EH (cell line): ENCODE measurements at places on chromosomes 5 and 9.
A peak's percentile ranks its signal among the peaks of the same experiment; 100 is the strongest.

GRCh38 chr9:112110094-112110776, 64.9 kb downstream of the SUSD1 start:
- DNase-seq: no peak

DNA sequence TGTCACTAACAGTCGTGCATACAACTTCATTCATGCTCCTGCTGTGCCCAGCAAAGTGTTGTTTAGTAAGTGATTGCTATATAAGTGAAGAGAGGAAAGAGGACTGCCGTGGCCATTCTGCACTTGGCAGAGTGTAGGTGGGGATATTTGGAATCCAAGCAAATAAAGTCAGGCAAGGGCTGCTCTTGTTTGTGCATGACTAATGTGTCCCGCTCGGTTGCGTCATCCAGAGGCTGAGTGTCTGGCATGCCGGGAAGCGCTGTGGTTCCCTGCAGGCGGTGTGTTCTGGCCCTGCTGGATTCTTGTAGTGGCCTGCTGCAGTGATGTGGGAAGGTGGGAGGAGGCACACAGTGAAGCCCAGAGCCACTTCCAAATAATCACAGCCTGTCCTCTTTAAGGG, 136.9 kb upstream of the ANKH start:
- peak; percentile 98 for DNase-seq

DNA sequence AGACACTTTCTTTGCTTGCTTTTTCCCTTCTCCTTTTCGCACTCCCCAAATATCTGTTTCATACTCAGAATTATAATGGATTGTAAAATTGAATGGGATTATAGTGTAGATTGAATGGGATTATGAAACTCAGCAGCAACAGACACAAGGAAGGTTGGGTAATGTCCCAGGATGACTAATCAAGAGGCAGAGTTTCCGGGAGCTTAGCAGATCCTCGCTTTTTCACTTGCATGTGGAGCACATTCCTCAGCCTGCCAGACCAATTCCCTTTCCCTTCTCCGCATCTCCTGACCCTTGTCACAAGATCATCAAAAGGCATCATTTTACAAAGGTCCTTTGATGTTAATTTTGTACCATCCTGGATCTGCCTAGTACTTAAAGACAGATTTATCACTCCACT, 55.1 kb upstream of the SLC1A1 start:
- peak; percentile 59 for DNase-seq

DNA sequence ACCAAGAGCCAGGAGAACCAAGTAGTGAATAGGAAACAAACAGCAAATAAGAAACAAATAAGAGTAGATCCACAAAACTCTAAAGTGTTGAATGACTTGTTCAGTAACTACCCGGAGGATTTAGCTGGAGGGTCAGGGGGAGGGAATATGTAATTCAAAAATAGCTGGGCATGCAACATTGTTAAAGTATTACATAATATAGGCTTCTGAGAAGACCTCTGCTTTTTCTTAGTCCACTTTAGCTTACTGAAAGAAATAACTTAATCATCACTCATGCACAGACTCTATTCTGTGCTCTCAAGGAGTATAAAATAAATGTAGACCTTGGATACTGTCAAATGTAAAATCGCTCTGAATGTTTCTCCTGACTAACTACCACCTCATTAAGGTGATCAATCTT, 183.2 kb upstream of the POU5F2 start:
- DNase-seq: peak; percentile 30

DNA sequence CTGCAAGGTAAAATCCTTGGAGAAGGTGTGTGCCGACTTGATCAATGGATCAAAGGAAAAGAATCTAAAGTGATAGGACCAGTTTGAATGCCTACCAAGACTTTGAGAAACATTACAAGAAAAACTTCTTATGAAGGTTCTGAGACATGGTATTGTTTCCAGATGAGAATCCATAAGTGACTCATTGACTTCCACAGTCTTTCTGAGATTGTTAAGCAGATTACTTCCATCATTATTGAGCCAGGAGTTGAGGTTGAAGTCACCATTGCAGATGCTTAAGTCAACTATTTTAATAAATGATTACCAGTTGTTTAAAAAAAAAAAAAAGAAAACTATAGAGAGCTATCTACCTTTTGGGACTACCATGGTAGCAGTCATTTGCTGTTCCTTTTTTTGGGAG, 7.0 kb downstream of the LNPEP start:
- peak; percentile 76 for DNase-seq

DNA sequence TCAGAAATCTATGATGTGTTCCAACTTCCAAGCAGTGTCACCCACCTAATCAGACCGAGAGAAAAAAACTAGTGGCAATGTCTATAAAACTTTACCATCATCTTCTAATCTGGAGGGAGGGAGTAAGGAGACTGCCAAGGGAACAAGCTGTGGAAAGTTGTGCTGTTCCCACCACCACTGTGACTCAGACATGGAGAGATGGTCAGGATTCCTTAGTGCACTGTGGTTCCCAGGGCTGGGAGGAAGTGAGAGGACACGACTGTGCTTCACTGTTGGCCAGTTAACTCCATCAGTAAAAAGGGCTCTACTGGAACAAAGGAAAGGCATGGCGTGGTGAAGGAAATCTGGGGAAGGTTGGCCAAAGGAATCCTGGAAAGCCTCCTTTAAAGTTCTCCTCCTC, 18.8 kb downstream of the TICAM2 start:
- DNase-seq: peak; percentile 99

DNA sequence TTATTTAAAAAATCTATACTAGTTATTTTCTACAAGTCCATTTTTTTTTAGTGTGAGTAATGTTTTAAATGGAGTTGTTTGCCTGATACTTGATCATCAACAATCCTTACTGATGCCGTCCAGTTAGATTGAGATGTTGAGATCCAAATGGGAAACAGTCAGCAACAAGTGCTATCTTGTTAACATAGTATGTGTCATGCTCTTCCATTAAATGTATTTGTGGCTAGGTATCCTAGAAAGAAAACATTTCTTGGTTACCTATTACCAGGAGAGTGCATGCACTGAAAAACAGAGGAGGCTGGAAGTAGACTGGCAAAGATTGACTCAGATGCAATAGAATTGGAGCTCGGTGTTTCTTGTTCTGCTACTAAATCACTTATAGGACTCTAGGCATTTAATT, 123.4 kb upstream of the MAN2A1 start:
- no peak for DNase-seq

- no peak for DNase-seq
These were observed 21.8 kb upstream of the ANKH start for GRCh38 chr5:14893381-14893780.

- peak; percentile 21 for DNase-seq
These were observed 95.8 kb upstream of the KLF9 start for GRCh38 chr9:70510157-70510770.

DNA sequence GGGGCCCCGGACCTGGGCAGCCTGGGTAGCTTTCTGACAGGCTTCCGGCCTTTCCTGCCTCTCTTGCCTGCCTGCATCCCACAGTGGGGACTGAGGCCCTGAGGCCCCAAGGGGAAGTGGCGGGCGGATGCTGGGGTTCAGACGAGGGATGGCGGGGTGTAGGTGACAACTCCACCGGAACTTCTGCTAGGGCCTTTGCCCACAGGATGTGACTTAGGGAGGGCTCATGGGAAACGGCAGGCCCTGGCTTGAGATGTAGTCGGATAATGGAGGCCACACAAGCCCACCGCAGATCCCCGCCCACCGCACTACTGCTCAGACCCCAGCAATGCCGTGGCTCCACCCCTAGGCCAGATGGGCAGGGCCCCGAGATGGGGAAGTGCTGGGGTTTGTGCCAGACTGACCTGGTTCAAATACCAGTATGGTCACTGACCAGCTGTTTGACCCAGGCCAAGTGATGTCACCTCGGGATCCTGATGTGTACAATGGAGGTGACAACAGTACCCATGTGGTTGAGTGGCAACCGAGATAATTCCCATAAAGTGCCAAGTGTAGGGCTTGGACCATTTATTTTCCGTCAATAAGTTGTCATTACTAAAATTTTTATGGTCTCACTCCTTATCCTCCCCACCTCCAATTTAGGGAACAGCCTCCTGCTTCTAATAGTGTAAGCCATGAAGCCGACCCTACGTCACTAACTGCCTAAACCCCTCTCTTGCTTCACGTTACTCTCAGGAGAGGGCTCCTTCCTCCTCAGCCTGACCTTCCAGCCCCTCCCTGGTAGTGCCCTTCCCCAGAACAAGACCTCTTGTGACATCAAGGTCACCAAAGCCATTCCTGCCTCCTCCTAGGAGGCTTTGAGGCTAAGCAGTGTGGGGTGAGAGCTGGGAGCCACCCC, 2.5 kb upstream of the CDK9 start:
- DNase-seq: no peak

DNA sequence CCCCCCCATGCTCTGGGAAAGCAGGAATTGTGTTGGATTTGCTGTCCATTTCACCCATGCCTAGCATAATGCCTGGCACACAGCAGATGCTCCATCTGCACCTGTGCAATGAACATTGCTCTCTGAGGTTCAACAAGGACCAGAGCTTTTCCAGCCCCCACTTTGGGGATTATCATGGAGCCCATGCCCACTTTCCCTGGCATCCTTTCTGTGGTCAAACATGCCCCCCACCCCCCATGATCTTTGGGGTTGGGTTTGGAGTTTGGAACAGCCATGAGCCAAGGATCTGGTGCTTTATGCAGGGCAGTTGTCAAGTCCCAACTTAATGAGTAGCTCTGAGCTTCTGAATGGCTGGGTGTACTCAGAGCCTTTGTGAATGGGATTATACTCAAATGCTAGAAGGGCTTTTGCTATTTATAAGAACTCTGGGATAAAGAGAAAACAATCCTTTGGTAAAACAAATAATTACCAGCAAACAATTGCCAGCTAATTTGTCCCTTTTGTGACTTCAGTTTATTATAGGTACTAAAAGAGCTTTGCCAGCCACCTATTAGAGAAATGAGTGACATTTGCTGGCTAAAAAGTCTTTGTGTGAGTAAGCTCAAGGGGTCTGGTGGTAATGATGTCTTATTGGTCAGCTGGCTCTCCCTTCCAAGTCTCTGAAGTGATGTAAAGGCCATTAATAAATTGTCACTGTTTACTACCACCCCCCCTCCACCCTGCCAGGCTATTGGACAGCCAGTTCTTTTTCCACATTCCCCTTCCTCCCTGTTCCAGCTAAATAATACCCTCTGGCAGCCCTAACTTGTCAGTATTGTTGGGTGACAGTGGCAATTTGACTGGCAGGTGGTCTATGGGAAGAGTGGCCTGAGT, 182.3 kb downstream of the MACROH2A1 start:
- no peak for DNase-seq

GRCh38 chr5:79471556-79471955, 42.4 kb downstream of the HOMER1 start:
- DNase-seq: no peak

- DNase-seq: no peak
These were observed 240.2 kb upstream of the SEMA6A start for GRCh38 chr5:116814626-116815385.

- no peak for DNase-seq
These were observed 180.8 kb upstream of the NUDT12 start for GRCh38 chr5:103743421-103743820.

DNA sequence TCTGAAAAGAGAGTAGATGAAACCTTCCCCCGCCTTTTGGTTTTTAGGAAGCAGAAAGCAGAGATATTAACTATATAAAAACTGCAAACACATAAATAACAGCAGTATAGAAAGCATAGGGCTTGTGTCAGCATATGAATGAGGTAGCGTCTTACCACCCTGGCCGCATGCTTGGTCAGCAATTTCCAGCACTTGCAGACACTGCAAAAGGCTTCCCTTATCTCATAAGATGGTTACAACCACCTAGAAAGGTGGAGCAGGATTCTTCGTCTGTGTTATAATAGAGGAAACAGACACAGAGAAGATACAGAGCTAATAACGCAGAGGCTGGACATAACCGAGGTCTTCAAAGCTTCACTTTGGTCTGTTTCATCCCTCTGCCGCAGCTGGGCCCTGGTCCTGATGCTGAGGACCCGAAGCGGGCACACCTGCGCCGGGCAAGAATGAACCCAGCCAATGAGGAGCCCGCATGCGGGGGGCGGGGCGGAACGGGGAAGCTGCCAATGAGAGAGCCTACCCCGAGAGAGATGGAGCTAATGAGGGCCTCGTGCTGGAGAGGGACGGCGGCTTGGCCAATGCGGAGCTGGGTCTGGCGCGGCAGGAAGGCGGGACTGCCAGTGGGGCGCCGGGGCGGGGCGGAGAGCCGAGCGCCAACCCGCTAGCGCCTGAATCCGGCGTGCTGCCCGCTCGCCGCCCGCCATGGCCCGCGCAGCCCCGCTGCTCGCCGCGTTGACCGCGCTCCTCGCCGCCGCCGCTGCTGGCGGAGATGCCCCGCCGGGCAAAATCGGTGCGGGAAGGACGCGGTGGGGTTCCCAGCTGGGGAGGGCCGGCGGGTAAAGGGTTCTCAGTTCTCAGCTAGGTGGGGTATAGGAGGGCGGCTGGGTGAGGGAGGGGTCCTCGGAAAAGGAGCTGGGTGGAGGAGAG, at the start of gene PCYOX1L:
Gene PCYOX1L, plus strand, starts transcription at position 677 of the 924 bp plus-strand sequence. Its CDS starts 23 bp downstream, at position 700.
- DNase-seq: peak; percentile 97

- DNase-seq: no peak
These were observed 6.3 kb downstream of the PTGER4 start for GRCh38 chr5:40685976-40686486.

DNA sequence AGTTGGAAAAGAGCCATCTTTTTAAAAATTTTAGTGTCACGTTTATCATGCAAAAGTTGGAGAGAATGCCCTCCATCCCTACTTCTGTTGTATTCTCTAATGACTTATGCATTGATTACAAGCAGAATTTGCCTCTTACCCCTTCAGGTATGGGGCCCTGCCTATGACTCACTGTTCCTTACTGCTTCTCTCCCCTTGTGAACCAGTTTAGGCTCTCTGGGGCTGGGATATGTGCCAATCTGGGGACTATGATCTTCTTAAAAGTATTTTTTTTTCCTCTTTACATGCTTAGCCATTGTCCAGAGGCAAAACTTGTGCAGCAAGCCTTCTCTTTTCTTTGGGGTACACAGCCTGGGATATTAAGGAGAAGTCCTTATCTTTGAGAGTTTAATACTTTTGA, 37.4 kb downstream of the CAMK4 start:
- no peak for DNase-seq

GRCh38 chr9:36194326-36195000, 3.7 kb downstream of the CLTA start:
- DNase-seq: peak; percentile 8

- DNase-seq: no peak
These were observed 102.5 kb downstream of the TLE4 start for GRCh38 chr9:79674052-79674777.

GRCh38 chr5:40654377-40654991, 25.2 kb upstream of the PTGER4 start:
- DNase-seq: peak; percentile 42

DNA sequence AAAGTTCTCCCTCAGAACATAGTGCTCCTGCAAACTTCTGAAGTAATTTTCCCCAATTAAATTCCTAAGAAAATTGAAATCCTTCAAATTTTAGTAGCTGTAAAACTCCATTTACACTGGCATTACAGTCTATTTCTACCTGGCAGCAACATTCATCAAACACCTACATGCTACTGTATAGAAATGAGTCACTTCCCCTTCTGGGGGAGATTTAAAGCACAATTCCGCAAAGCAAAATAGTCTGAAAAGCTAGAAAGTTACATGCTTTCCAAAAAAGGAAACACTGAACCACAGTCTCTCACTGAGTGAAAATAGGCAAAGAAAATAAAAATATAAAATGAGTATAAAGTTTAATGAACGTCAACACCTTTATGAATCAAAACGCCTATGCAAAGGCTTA, 43.3 kb downstream of the MCTP1 start:
- DNase-seq: no peak

- DNase-seq: no peak
These were observed 1049.6 kb upstream of the SEMA6A start for GRCh38 chr5:117624201-117624600.
